ENCODE measurements at places on chromosomes 16 and 17.
A peak's percentile ranks its signal among the peaks of the same experiment; 100 is the strongest.

DNA sequence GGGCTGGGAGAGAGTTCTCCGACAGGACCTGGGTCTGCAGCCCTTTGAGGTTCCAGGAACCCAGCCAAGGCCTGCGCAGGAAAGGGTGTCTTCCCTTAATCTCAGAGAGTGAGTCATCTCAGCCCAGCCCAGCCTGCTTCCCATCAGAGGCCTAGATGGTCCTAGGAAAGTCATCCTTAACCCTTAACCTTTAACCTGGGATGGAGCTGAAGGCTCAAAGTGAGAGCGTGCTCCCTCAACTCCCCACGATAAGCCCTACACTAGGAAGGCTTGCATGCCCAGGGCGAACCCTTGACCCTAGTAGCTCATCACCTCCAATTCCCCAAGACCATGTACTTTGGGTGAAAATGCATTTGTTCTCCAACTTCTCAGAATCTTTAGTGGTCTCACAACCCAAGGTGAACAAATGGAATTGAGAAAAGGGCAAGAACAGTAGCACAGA lies 4.8 kb upstream of the ATXN7L3 start:
- peak; percentile 57 for DNase-seq

- DNase-seq = peak; percentile 58
Measured at GRCh38 chr17:69406941-69407340, 7.6 kb upstream of the MAP2K6 start.

- peak; percentile 98 for DNase-seq
Measured at GRCh38 chr17:41404024-41404671, 6.7 kb upstream of the KRT31 start.

DNA sequence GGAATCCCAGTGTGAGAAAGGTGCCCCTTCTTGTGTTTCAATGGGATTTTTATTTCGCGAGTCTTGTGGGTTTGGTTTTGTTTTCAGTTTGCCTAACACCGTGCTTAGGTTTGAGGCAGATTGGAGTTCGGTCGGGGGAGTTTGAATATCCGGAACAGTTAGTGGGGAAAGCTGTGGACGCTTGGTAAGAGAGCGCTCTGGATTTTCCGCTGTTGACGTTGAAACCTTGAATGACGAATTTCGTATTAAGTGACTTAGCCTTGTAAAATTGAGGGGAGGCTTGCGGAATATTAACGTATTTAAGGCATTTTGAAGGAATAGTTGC lies 567 bp downstream of the UBB start:
- peak; percentile 9 for DNase-seq

DNA sequence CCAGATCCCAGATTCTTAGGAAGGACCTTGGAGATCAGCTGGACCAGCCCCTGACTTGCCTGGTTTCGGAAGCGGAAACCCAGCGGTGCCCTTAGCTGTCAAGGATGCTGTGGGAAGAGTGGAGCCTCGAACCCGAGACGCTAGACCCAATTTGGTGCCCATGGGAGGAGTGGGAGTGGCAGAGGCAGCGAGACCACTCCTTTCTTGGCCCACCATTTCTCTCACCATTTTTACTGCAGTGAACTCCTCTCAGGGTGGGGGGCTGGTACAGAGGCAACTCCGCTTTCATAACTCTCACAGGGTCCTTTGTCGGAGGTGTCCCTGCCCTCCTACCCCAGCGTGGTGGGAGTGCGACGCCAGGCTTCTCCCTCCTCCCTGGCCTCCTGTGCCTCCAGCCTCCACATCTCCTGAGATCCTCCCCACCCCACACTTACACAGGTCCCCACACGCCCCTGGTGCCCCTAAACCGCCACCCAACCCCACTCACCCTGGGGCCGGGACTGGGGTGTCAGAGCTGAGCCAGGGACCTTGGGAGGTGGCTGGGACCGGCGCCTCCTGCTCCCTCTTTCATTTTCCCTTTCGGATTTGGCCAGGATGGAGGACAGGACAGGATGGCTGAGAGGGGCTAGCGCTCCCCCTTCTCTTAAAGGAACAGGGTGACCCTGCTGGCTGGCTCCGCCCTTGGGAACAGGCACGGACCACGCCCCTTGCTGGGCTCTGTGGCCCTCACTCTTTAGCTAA lies at the start of gene GJD3:
GJD3 (minus strand) TSS at position 617 of the 741 bp plus-strand sequence. CDS start 922 bp downstream, outside the sequence.
- DNase-seq = no peak

GRCh38 chr16:25270577-25270976 lies 12.9 kb upstream of the ZKSCAN2 start:
- DNase-seq = peak; percentile 10

DNA sequence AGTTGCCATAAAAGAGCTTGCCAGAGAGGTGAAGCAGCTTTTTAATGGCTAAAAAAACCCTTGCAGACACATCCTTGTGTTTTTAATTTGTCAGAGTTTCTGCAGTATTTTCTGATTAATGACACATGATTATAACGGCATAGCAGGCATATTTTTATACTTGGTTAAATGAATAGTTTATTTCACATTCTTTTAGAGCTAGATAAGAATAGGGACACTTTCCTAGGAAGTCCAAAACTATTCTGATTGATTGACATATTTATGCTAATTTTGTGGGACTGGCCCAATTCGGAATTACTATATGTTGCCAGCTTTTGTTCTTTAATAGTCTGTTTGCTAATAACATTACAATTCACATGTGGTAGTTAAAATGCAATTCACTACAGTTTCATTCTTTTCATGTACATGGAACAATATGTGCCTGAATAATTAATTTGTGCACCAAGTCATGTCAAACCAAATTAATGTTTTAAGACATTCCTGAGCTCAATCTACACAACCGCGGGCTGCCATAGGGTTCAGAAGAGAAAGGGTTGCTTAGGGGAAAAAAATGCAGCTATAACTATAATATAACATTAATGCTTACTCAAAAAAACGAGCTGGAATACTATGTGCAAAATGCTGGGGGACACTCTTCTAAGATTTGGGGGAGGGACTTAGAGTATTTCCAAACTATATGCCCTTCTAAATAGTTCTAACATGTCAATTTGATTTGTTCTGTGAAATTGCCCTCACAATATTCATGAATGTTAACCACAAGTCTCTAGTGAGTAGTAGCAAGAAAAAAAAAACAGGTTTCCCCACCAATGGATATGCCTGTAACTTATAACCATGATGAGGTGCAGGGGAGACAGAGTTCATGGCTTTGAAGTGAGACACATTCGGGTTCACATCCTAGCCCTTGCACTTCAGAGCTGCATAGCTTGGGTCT lies 305.4 kb downstream of the CEP112 start:
- DNase-seq = peak; percentile 81

DNA sequence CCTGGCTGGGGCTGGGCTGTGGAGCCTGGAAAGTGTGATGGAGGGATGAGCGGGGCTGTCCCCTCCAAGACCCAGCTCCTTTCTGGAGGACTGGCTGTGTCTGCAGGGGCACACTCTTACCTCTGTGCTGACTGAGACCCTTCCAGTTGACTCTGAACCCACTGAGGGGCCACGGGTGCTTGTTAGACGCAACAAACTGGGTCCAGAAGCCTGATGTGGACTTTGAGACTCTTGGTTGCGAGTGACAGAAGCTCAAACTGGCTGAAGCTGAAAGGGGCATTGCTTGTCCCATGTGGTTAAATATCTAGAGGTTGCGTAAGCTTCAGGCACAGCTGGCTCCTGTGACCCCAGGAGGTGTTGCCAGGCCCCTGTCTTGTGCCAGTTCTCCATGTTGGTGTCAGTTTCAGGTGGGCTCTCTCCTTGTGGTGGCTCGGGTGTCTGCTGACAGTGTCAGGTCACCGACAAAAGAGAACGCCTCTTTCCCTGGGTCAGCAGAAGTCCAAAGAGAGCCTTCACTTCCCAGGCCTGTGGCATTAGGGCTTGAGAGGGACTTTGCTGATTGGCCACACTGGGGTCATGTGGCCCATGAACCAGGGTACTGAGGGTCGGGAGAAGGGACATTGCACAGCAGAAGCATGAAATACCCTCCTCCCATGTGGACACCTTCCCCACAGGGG lies 16.7 kb downstream of the ADCY7 start:
- DNase-seq = no peak

DNA sequence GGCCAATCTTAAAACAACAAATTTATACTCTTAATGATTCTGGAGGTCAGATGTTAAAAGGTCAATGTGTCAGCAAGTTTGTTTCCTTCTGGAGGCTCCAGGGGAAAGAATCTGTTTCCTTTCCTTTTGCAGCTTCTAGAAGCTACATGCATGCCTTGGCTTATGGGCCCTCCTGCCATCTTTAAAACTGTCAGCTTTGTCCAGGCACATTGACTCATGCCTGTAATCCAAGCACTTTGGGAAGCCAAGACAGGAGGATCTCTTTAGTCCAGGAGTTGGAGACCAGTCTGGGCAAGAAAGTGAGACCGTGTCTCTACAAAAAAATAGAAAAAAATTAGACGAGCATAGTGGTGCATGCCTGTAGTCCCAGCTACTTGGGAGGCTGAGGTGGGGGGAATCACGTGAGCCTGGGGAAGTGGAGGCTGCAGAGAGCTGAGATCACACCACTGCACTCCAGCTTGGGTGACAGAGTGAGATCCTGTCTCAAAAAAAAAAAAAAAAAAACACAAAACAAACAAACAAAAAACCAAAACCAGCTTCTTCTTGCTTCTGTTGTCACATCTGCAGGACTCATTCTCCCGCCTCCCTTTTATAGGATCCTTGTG lies 58.3 kb downstream of the NOS2 start:
- DNase-seq = no peak

GRCh38 chr16:11131706-11132105 lies 124.3 kb downstream of the SOCS1 start:
- no peak for DNase-seq

GRCh38 chr17:41736983-41737679 lies 2.7 kb upstream of the HAP1 start:
- DNase-seq = no peak

- DNase-seq = no peak
Measured at GRCh38 chr17:77867308-77867781, 91.2 kb upstream of the TNRC6C start.

GRCh38 chr16:4465977-4466779 lies 8.2 kb downstream of the NMRAL1 start:
- DNase-seq = no peak

DNA sequence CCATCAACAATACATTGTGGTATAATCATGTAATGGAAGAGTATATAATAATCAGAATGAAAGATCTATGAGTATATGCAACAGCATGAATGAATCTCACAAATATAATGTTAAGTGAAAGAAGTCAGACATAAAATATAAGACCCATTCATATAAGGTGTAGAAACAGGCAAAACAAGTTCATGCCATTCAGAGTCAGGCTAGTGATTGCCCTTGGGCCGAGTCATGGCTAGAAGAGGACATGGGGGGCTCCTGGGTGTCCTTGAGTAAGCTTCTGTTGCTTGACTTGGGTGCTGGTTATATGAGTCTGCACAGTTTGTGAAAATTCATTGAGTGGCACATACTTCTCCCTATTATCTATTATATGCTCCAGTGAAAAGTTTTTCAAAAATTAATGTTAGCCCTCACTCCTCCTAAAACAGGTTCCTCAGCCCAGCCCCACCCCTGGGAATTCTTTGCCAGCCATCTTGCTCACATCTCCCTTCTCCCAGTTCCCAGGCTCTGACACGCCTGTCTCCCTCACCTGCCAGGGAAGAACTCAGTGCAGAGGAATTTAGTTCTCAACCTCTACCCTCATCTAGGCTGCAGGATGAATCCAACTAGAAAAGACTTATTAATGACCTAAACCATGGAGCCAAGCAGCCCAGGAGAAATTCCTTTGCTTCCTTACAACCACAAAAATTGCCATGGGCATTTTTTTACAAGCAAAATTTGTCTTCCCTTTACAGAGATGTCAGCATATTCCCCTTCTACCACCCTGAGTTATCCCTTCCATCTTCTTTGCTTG lies 52.4 kb upstream of the NFAT5 start:
- peak; percentile 84 for DNase-seq

- DNase-seq = no peak
Measured at GRCh38 chr17:47717261-47717697, 15.8 kb upstream of the TBX21 start.

DNA sequence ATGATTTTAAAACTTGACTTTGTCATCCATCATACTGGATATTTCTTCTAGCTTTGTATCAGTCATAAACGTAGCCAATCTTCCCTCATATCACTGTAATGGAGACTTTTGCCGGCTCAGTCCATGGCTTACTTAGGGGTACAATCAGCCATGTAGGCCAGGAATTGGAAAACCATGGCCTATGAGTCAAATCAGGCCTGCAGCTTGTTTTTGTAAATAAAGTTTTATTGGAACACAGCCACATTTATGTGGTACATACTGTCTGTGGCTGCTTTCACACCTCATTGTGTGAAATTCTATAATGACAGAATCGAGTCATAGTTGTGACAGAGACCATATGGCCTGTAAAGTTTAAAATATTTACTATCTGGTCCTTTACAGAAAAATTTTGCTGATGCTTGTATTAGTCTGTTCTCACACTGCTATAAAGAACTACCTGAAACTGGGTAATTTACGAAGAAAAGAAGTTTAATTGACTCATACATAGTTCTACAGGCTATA lies 64.5 kb upstream of the CDH13 start:
- no peak for DNase-seq

DNA sequence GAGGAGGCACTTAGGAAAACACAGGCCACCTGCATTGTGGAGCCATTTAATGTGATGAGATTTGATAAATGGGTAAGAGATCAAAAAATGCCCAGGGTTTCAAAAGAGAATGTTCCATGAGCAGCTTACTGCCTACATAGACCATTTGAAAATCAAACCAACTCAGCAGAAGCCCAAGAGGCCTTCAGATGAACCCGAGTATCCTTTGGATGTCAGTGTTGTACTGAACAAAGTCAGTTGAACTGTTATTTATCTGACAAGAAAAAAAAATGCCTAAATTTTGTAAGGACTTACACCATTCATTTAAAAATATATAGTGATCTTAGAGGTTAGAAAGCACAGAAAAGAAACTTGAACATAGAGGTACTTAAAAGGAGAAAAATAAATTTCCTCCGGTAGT lies 381.7 kb downstream of the ZFHX3 start:
- no peak for DNase-seq

DNA sequence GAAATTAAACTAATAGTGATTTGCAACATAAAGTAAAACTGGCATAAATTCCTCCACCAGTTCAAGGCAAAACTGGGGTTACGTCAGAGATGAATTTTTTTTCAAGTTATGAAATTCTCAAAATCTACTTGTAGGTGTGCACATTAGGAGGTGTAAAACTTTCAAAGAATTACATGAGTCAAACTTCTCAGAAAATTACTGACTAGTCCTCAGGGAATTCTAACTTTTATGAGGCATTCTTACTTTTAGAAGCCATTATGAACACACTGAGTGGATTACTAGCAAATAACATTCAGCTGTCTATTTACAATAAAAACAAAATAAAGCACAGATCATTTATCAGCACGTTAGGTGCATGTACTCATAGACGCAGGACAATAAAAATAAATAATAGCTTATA lies 348.7 kb downstream of the CDH11 start:
- peak; percentile 61 for DNase-seq

- DNase-seq = no peak
Measured at GRCh38 chr16:86087896-86088230, 188.9 kb downstream of the IRF8 start.

Measured in fibroblast of skin of right quadriceps (primary cell).